ENCODE measurements at places on chromosomes 5 and 9. TPM values are rescaled to one million over a fixed set of nuclear protein-coding genes. Genes with fewer than 3 reads are reported as not detected.

SLC36A2 gene
- total RNA-seq: not detected

MARCHF11 gene
- total RNA-seq: not detected

HRH2 gene
- total RNA-seq: not detected

IL5 gene
- not detected for total RNA-seq

OR13C9 gene
- not detected for total RNA-seq

PSD2 gene
- 0.11 TPM for total RNA-seq

ERCC8 gene
- total RNA-seq: 16.6 TPM

GCNT4 gene
- not detected for total RNA-seq

SHB gene
- 0.55 TPM for total RNA-seq

CCL27 gene
- 0.68 TPM for total RNA-seq

HMMR gene
- total RNA-seq: 112 TPM

SLC25A2 gene
- 1.6 TPM for total RNA-seq

CATSPER3 gene
- 0.61 TPM for total RNA-seq

FYB1 gene
- not detected for total RNA-seq

SNCAIP gene
- total RNA-seq: not detected

STK32A gene
- not detected for total RNA-seq

LMX1B gene
- not detected for total RNA-seq

ADGRV1 gene
- total RNA-seq: not detected

SLC34A1 gene
- total RNA-seq: 0.63 TPM
